Sigmoid colon (tissue), 7 donors: ENCODE measurements at places on chromosomes 1 and 21. TPM values are rescaled to one million over a fixed set of nuclear protein-coding genes. Genes with fewer than 3 reads are reported as not detected.

DNA sequence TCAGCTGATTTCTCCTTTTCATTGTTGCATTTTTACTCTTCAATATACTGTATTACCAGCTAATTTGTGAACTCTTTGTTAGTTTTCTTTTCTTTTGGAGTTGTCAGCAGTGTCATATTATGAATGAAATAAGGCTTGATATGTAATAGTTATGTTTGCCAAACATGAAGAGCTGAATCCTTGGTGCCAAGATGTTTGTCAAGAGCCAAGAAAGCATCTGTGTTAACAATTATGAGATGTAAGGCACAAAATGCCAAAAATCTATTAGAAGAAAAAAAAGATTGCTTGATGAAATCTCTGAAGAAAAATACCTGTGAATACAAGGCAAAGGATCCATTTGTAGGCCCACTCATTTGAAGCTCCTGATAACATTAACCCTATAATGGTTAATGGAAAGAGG lies 48.4 kb upstream of the RNPC3 start:
- H3K27ac ChIP-seq: no peak overlapping the region
- H3K36me3 ChIP-seq: no peaks in the 10 kb centered on the region
- DNase-seq: no peak
- H3K4me3 ChIP-seq: no peak overlapping the region
- H3K4me1 ChIP-seq: no peaks in the 10 kb centered on the region

DNA sequence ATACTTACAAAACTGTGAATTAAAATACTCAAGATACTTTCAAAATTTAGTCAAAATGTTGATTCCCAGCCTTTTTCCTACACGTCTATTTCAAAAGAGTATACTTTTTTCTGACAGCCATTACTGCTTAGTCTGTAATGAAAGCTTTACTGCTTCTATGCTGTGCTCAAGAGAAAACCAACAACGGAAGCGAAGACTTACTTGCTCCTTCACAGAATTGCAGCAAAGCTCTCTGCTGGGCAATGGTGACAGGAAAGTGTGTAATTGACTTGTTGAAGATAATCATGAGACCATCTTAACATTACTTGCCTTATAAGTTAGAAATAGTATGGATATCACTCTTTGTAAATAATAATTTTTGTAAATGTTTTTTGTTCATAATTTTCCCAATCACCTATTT lies 1.7 kb upstream of the DYNLT5 start:
- H3K36me3 ChIP-seq: no peaks in the 10 kb centered on the region
- H3K27me3 ChIP-seq: no peaks in the 10 kb centered on the region
- H3K4me1 ChIP-seq: peaks cover 13% of the 10 kb centered on the region

DNA sequence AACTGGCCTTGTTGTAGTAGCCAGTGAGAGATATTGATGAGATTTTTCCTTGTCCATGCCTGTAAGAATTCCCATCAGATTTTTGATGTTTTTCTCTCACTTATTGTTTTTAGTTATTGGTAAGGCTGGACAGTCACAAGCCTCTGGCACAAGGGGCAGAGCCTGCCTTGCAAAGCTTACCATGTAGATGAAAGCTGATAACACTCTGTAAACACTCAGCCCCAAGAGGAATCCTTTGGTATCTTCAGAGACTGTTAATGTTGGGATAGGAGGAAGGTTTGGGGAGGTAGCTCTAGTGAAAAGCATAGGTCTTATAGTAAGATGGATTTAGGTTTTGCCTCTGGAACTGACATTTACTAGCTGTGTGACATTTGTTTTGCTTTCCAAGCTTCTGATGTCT lies 37.7 kb downstream of the MARK1 start:
- DNase-seq: no peak
- H3K27ac ChIP-seq: no peak overlapping the region
- H3K4me3 ChIP-seq: no peak overlapping the region
- no peaks in the 10 kb centered on the region for H3K27me3 ChIP-seq
- no peaks in the 10 kb centered on the region for H3K36me3 ChIP-seq

- no peaks in the 10 kb centered on the region for H3K4me1 ChIP-seq
- no peak for DNase-seq
- H3K4me3 ChIP-seq: no peak overlapping the region
- no peaks in the 10 kb centered on the region for H3K36me3 ChIP-seq
- H3K27me3 ChIP-seq: no peaks in the 10 kb centered on the region
- no peak overlapping the region for H3K27ac ChIP-seq
Measured at GRCh38 chr1:227399152-227399730, 80.9 kb upstream of the CDC42BPA start.

GRCh38 chr21:14495075-14495474 lies 51.0 kb downstream of the SAMSN1 start:
- H3K27ac ChIP-seq: no peak overlapping the region
- DNase-seq: no peak
- no peaks in the 10 kb centered on the region for H3K27me3 ChIP-seq
- H3K36me3 ChIP-seq: no peaks in the 10 kb centered on the region
- H3K4me3 ChIP-seq: no peak overlapping the region

DNA sequence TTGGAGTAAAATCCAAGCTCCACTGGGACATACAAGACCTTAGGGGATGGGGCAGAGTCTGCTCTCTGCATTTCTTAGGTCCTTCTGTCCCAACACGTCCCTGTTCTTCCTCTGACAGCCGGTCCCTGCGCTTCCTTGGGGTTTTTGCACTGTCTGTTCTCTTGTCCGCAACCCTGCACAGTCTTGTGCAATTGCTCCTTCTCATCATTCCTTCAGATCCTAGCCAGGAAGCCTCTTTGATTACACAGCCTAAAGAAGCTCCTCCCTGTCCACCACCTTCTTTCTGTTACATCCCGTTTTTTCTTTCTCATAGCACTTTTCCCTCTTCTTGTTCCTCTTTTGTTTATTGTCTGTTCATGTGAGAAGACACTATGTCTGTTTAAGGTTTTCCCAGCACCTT lies 19.9 kb downstream of the ACOT11 start:
- no peak overlapping the region for H3K4me3 ChIP-seq
- no peaks in the 10 kb centered on the region for H3K4me1 ChIP-seq
- peak overlapping the region; percentile 65 for H3K27ac ChIP-seq
- no peaks in the 10 kb centered on the region for H3K36me3 ChIP-seq
- peak; percentile 67 for DNase-seq

DNA sequence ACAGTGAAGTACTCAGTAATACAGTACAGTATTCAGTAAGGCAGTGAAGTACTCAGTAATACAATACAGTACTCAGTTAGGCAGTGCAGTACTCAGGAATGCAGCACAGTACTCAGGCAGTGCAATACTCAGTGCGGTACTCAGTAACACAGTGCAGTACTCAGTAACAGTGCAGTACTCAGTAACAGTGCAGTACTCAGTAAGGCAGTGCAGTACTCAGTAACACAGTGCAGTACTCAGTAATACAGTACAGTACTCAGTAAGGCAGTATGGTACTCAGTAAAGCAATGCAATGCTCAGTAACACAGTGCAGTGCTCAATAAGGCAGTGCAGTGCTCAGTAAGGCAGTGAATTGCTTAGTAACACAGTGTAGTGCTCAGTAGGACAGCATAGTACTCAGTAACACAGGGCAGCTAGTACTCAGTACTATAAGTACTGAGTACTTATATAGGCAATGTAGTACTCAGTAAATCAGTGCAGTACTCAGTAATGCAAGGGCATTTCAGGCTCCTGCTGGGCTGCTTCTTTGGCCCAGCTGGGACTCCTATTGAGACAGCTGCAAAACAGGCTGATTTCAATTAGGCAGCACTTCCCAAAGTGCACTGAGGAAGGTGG lies 411.3 kb downstream of the DISC1 start:
- H3K27ac ChIP-seq: no peak overlapping the region
- H3K4me1 ChIP-seq: no peaks in the 10 kb centered on the region
- no peak for DNase-seq
- H3K27me3 ChIP-seq: no peaks in the 10 kb centered on the region
- H3K4me3 ChIP-seq: no peak overlapping the region
- H3K36me3 ChIP-seq: no peaks in the 10 kb centered on the region

DNA sequence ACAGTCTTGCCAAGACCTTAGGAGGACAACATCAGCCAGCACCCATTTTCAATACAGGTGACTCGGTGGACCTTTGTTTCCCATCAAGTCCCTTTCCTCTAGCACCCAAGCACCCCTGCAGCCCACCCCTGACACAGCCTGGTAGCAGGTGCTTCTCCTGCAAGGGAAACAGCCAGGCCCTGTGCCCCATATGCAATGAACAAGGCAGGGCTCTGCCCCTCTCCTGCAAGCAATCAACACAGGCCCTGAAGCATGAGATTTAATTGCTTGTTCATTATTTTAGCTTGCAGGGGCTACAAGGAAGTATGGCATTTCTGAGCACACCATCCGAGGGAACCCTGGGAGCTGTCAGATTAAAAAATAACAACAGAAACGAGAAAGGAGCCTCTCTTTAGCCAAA lies 35.4 kb downstream of the TCP10L start:
- H3K4me3 ChIP-seq: no peak overlapping the region
- H3K4me1 ChIP-seq: no peaks in the 10 kb centered on the region
- no peaks in the 10 kb centered on the region for H3K36me3 ChIP-seq
- H3K27ac ChIP-seq: no peak overlapping the region
- no peak for DNase-seq

DNA sequence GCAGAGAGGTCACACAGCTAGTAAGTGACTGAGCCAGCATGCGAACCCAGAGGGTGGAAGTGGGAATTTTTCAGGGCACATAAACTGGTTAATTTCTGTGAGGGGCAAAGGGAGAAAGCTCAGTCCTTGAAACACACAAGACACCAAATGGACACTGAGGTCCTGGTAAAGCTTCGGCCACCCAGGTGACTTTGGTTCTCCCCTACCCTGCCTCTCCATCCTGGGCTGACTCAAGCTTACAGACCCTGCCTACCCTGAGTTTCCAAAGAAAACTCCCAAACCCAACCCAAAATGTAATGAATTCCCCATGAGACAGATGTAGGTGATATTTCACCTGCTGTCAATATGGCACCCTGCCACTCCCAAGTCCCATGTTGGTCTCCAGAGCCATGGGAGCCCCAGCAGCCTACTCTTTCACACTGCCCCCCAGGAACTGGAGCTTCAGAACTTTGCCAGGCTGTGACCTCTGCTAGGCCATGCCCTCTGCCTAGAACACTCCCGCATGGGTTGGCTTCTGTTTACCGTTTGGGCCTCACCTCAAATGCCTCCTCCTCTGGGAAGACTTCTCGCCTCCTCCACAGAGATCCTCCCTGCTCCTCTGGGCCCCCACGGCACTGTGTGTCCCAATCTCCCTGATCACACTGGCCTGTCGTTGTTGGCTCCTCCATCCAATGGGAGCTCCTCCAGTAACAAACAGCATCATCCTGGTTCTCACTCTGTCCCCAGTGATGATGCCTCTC lies 3.7 kb upstream of the LRP8 start:
- H3K4me1 ChIP-seq: peaks cover 14% of the 10 kb centered on the region
- no peaks in the 10 kb centered on the region for H3K36me3 ChIP-seq
- no peak overlapping the region for H3K27ac ChIP-seq
- peak; percentile 45 for DNase-seq
- H3K27me3 ChIP-seq: no peaks in the 10 kb centered on the region

DNA sequence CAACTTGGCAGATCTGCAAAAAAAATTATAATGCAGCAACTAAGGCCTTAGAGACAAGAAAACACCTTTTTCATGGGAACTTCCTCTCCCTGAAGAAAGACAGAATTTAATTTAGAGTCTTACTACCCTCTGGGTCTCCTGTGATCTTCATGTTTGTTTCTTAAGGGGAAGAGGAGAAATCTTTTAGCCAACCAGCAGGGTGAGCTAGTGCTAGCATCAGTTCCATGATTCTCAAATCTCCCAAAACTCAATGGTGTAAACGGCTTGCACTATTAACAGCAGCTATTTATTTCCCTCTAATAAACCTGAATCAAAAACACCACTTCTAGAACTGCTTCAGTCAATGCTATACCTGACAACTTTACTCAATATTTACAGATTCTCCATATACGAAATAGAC lies 3.8 kb downstream of the ZNF644 start:
- H3K27ac ChIP-seq: no peak overlapping the region
- H3K4me3 ChIP-seq: no peak overlapping the region
- no peaks in the 10 kb centered on the region for H3K27me3 ChIP-seq
- DNase-seq: no peak
- no peaks in the 10 kb centered on the region for H3K36me3 ChIP-seq
- peaks cover 69% of the 10 kb centered on the region for H3K4me1 ChIP-seq

GRCh38 chr1:193519922-193520321 lies 333.5 kb upstream of the B3GALT2 start:
- no peaks in the 10 kb centered on the region for H3K4me1 ChIP-seq
- no peak overlapping the region for H3K4me3 ChIP-seq
- no peaks in the 10 kb centered on the region for H3K36me3 ChIP-seq

DNA sequence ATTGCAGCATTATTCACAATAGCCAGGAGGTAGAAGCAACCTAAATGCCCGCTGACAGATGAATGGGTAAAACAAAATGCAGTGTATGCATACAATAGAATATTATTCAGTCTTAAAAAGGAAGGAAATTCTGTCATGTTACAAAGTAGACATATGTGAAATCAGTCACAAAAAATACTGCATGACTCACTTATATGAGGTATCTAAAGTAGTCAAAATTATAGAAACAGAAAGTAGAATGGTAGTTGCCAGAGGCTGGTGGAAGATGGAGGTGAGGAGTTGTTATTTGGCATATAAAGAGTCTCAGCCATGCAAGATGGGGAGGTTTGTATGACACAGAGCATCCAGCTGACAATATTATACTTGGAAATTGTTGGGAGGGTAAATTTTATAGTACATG lies 43.0 kb upstream of the EGLN1 start:
- H3K36me3 ChIP-seq: no peaks in the 10 kb centered on the region
- no peaks in the 10 kb centered on the region for H3K27me3 ChIP-seq
- H3K27ac ChIP-seq: no peak overlapping the region
- H3K4me1 ChIP-seq: no peaks in the 10 kb centered on the region
- no peak for DNase-seq

- no peaks in the 10 kb centered on the region for H3K4me1 ChIP-seq
- no peaks in the 10 kb centered on the region for H3K36me3 ChIP-seq
- H3K4me3 ChIP-seq: no peak overlapping the region
- DNase-seq: no peak
Measured at GRCh38 chr1:192906334-192906733, 97.5 kb downstream of the RGS2 start.

- H3K27ac ChIP-seq: no peak overlapping the region
- no peaks in the 10 kb centered on the region for H3K36me3 ChIP-seq
- no peaks in the 10 kb centered on the region for H3K27me3 ChIP-seq
- H3K4me3 ChIP-seq: no peak overlapping the region
- peaks cover 11% of the 10 kb centered on the region for H3K4me1 ChIP-seq
Measured at GRCh38 chr1:37009521-37009920, 24.8 kb downstream of the GRIK3 start.

GRCh38 chr1:230273141-230273710 lies 152.9 kb downstream of the PGBD5 start:
- H3K36me3 ChIP-seq: peaks cover 16% of the 10 kb centered on the region
- H3K4me1 ChIP-seq: no peaks in the 10 kb centered on the region
- no peak overlapping the region for H3K4me3 ChIP-seq
- DNase-seq: no peak
- H3K27me3 ChIP-seq: no peaks in the 10 kb centered on the region

- no peak overlapping the region for H3K27ac ChIP-seq
- H3K36me3 ChIP-seq: peaks cover 15% of the 10 kb centered on the region
- H3K27me3 ChIP-seq: no peaks in the 10 kb centered on the region
- no peaks in the 10 kb centered on the region for H3K4me1 ChIP-seq
- no peak for DNase-seq
Measured at GRCh38 chr21:39208624-39209333, 25.5 kb upstream of the PSMG1 start.

Gene LPAR3
- not detected for total RNA-seq

Gene KLHL20
- total RNA-seq: 35.5 TPM

Gene ORC1
- not detected for total RNA-seq

Gene ILDR2
- total RNA-seq: 7.1 TPM

Gene S100A7
- not detected for total RNA-seq

Gene MNDA
- 6.1 TPM for total RNA-seq

Gene CCDC28B
- total RNA-seq: 8.9 TPM
